ENCODE measurements at places on chromosomes 2 and 18.

DNA sequence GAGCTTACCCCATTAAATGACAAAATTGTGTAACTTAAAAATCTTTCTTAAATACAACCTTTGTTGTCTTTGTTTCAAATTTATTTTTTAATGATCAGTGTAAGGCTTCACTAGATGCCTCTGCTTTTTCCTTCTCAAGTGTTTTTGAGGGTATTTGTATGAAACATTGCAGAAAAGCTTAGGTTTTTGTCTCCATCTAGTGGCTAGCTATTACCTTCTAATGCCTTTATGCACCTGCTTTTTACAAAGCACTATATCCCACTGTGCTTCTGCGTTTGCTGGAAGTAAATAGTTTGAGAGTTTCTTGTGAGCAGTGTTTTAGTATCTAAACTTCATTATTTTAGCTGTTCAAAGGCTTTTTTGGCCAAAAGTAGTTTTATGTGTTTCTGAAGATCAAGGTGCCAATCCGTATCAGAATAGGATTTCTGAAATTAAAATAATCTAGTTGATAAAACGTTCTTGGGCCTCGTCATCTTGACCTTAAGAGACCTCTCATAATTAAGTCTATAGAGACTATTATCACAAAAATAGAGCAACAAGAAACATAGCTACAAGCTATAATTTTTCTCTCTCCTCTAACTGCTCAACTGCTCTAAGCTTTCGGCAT is 47.0 kb downstream of the IWS1 start:
- DNase-seq, result no peak

GRCh38 chr2:8544786-8545694 is 136.8 kb upstream of the ID2 start:
- peak; percentile 95 for DNase-seq

DNA sequence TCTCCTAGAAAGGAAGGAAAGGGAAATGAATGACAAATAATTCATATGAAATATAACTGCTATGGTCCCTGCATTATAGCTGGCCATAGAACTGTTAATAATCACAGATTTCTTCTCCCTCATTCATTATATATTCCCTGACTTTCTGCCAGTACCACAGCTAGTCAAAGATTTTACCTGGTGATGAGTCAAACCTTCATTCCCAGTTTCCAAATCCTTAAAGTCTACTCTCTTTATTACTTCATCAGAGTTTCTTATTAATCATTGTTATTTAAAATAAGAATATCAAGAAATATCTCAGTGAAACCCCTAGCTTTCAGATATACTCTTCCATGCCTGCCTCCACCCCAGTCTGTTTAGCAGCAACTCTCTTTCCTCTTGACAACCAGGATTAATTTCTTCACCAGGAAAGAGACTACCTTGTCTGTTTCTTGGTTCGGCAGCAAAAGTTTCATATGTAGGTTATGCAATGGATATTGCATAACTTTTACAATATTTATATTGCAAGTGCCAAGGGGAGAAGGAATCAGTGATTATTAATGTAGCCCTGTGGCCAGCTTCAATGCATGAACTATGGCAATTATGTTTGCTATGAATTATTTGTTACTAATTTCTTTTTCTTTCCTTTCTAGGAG is 533.8 kb downstream of the FBXO15 start:
- no peak for DNase-seq

- peak; percentile 54 for DNase-seq
These were observed 514 bp downstream of the BCL2L11 start for GRCh38 chr2:111121028-111121827.

- DNase-seq, result no peak
These were observed 1507.4 kb upstream of the CELF4 start for GRCh38 chr18:39072970-39073369.

DNA sequence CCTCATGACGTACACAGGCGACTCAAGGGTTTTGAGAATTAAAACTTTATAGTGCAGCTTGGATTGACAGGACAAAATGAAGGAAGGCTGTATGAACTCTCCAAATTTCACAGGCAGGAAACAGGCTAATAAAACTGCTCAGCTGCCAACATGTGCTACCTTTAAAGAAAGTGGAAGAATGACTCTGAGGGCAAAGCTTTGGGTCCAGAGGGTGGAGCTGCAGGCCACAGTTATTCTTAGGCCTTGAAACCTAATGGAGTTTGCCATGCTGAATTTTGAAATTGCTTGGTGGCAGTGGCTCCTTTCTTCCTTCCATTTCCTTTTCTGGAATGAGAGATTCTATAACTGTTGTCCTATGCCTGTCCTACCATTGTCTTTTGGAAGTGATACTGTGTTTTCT is 34.8 kb downstream of the HAT1 start:
- DNase-seq, result no peak

DNA sequence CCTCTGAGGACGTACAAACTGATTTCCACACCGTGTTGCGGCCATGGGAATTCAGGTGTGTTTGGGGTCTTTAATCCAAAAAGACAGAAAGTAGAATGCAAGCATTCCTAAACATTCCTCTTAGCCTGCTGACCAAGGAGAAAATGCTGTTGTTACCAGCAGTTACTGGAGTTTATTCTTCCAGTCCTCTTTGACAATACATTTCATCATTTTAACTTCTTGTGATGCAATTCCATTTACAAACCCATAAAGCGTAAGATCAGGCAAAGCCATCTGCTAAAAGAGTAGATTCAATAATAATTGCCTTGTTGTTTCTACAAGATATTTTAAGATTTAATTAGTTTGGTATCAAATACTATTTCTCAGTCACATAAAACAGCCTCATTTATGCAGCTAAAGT is 32.7 kb downstream of the SPIRE1 start:
- no peak for DNase-seq

GRCh38 chr2:200590090-200590489 is 4.3 kb downstream of the AOX1 start:
- no peak for DNase-seq

- no peak for DNase-seq
These were observed 7.0 kb upstream of the CLIP4 start for GRCh38 chr2:29108225-29108624.

GRCh38 chr2:232001073-232001472 is 39.6 kb downstream of the DIS3L2 start:
- no peak for DNase-seq

- DNase-seq, result no peak
These were observed 95.0 kb downstream of the MAPK4 start for GRCh38 chr18:50654658-50655550.

GRCh38 chr2:195658541-195658890 is 1.5 kb downstream of the SLC39A10 start:
- no peak for DNase-seq

GRCh38 chr2:162242586-162243280 is 512 bp downstream of the FAP start:
- DNase-seq, result no peak

DNA sequence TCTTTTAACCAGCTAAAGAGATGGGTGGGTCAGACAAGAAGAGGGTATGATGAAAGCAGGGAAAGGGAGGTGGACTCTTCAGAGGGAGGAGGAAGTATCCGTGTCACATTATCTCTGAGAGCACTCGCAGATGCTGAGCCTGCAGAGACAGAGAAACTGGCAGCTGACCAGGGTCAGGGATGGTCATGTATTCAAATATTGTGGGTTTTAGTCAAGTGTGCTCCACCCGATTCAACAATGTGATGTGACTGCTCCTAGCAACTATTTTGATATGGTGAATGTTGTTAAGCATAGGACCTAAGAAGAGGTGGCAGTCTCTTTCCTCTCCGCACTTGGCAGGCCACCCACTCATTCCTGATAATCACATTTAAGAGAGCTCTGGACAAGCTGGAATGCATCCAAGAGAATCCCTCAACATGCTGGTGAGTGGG is 1.3 kb upstream of the CLIP4 start:
- no peak for DNase-seq

GRCh38 chr2:31317396-31317795 is 83.4 kb downstream of the EHD3 start:
- no peak for DNase-seq

DNA sequence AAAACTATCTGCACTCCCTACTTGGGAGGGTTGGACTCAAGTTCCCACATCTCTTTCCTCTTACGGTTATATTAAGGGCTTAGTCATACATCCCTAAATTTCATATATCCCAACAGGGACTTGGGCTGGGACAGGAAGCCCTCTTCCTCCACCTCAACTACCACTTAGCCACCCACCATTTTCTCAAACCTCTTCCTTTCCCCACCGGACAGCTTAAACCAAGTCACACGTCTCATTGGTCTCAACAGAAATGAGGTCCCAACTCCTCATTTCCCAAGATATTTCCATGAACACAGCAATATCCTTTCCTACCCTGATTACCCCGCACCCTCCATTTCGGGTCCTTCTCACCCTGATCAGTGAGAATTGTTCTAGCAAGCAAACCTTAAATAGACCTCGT is 736 bp downstream of the ZSCAN30 start:
- DNase-seq, result no peak

GRCh38 chr2:172701250-172701649 is 34.4 kb upstream of the RAPGEF4 start:
- no peak for DNase-seq

DNA sequence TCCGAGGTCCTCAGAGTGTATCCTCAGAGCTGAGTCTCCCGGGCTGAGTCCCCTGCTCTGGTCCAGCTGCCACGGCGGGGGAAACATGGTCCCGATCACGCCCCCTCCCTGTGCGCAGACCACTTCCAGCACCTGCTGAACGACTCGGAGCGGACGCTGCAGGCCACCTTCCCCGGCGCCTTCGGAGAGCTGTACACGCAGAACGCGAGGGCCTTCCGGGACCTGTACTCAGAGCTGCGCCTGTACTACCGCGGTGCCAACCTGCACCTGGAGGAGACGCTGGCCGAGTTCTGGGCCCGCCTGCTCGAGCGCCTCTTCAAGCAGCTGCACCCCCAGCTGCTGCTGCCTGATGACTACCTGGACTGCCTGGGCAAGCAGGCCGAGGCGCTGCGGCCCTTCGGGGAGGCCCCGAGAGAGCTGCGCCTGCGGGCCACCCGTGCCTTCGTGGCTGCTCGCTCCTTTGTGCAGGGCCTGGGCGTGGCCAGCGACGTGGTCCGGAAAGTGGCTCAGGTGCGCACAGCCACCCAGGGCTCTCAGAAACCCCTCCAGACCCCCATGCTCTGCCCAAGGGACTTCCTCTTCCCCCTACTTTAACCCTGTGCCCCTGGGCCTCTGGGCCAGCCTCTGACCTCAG is 26.7 kb downstream of the GPC1 start:
- DNase-seq, result no peak

DNA sequence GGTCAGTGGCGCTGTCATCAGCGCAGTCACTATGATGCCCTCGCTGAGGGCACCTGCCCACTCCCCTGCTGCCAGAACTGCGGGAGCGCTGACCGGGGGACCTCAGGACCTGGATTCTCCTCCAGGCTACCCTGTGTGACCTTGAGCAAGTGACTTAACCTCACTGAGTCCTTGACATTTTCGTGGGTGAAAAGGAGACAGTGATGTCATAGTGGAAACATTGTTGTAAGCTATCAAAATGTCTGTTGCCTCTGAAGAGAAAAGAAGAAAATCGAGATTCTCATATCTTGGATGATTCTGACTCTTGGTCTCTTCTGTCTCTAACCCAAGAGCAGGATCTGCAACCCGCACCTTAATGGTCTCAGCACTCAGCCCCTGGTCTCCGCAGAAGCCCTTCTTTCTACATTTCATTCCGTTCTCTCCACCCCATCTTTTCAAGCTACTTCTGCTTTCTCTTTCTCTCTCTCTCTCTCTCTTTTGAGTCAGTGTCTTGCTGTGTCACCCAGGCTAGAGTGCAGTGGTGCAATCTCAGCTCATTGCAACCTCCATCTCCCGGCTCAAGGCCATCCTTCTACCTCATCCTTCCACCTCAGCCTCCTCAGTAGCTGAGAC is 978 bp upstream of the TUBA4A start:
- peak; percentile 57 for DNase-seq

GRCh38 chr2:138364554-138365162 is 136.9 kb upstream of the SPOPL start:
- DNase-seq, result no peak

- DNase-seq, result no peak
These were observed 136.5 kb downstream of the TDRD15 start for GRCh38 chr2:21260311-21260710.

GRCh38 chr2:1744151-1744445 is 217 bp downstream of the PXDN start:
- DNase-seq, result no peak

DNA sequence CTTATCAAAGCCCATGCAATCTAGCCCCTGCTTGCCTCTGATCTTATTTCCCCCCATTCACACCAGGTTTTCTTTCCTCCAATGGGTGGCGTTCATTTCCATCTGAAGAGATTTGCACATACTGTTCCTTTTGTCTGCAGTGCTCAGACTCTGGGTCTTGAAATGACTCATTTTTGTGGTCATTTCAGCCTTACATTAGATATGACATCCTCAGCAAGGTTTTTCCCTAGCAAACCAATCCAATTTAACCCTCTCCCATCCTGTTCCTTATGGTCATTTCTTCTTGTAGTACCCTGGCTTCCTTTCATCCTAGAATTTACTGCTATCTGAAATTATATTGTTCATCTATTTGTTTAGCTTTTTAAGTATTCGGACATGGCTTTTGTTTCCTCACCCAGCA is 42.5 kb upstream of the SCN1A start:
- DNase-seq, result no peak

DNA sequence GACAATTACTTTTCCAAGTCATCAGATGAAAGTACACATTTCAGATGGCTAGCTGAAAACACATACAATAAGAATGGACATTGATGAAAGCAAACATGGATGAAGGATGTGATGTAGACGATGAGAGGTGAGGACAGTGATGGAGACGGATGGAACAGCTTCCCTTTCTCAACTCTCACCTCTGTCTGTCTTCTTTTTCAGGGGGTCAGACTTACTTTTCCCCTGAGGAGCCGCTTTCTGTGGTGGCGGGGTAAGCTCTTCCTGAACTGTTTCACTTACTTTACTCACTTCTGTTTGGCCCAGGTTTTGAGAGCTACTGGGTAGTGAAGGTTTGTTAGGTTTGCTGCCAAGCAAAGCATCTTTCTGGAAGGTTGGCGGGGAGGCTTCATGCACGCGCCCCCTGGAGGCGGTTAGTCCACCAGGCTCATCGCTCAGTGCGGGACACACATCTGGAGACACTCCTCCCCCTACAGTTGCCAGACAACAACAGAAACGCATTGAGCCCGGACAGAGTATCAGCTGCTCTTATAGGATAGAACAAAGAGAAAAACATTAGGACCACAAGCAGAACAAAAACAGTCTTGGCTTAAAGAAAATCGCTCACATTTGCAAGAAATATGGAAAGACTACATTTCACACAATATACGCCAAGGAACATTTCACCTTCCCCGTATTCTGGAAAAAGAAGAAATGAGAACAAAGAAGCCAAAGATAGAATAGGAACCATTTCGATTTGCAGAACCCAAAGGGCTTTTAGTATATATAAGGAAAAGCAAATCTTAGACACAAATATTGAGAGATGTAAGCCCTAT is 90.5 kb downstream of the MYOM1 start:
- peak; percentile 82 for DNase-seq
